D721Med (cell line): ENCODE measurements at places on chromosomes 6 and 20.

GRCh38 chr6:25052181-25052580 lies 116.4 kb upstream of the RIPOR2 start:
- DNase-seq, result no peak

GRCh38 chr6:154202339-154202738 lies 154.3 kb downstream of the IPCEF1 start:
- no peak for DNase-seq

- no peak for DNase-seq
Observed at GRCh38 chr6:23977706-23978105, 148.3 kb upstream of the NRSN1 start.

GRCh38 chr6:141033101-141033500 lies 1099.6 kb upstream of the GJE1 start:
- no peak for DNase-seq

DNA sequence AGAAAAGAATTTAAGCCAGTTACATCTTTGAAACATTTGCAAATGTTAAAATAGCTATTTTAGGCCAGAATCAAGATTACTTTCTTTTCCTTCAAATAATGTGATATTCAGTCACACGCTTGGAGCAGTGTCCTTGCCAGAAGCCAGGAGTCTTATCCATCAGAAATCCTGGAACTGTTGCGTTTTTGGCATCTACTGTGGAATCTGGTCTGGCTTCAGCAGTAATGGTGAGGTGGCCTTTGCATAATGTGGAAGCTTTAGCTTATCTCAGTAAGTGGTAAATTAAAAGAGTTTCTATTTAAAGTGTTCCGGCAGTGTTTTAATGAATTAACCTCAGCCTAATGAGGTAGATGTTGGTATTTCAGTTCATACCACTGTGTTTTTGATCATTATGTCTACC lies 97.6 kb downstream of the FIG4 start:
- no peak for DNase-seq

DNA sequence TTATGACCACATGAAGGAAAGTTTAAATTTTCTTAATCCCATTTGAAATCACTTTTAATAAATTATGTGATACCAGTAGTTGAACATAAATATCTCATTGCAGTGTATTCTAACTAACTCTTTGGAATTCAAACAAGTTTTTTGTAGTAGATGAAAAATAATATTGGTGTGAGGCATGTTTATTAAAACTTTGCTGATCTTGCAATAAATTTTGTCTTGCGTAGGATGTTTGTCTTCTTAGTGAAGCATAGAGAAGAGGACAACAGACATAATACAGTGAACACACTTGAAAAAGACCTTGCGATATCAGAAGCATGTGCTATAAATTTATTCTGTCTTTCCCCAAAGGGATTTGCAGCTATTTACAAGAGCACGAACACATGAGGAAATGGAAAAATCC lies 140.7 kb downstream of the HTR1B start:
- DNase-seq, result no peak

DNA sequence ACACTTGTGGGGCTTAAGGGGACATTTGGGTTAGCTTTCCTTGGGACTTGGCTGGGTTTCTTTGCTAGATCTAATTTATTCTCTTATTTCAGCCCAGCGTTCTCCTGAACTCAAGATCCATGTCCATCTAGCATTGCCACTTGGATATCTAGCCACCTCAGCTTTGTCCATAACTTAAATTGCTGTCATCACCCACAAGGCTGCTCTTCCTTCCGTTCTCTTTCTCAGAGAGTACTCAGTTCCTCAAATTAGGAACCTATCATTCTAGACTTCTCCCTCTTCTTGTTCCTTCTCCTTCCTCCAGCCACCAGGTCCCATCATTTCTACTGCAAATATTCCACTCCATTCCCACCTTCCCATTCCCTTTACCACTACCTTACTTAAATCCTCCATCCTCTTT lies 4.3 kb downstream of the SMIM26 start:
- no peak for DNase-seq

GRCh38 chr20:59063358-59064213 lies 21.0 kb upstream of the PRELID3B start:
- no peak for DNase-seq

- no peak for DNase-seq
Observed at GRCh38 chr6:81768150-81768942, 15.9 kb upstream of the TENT5A start.

DNA sequence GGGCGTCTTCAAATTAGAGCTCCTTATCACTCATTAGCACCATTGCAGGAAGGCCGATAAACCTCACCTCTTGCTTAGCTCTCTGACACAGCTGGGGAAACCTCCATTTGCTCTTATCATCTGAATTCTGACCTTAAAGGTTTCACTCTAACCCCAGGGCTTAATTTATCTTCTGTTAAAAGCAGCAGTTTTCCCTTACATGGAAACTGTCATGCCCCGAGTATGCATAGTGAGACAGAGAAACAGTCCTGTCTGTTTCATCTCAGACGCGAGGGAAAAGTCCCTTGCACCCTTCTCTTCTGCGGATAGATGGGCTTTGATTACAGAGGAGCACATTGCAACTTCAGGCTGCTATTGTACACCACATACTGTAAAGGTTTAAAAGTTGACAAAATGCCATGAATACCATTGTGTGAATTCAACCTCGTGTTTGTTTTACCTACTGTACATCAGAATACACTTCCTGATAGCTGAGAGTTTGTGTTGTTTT lies 191.5 kb upstream of the BMP2 start:
- no peak for DNase-seq

- DNase-seq, result no peak
Observed at GRCh38 chr6:150883521-150883920, 18.0 kb downstream of the MTHFD1L start.

- DNase-seq, result no peak
Observed at GRCh38 chr20:37152284-37152683, 26.8 kb upstream of the RPN2 start.

- DNase-seq, result no peak
Observed at GRCh38 chr6:50819466-50819903, 814 bp downstream of the TFAP2B start.

- no peak for DNase-seq
Observed at GRCh38 chr6:104170401-104170800, 689.3 kb downstream of the HACE1 start.

- DNase-seq, result no peak
Observed at GRCh38 chr20:44354979-44355497, 461 bp upstream of the HNF4A start.

DNA sequence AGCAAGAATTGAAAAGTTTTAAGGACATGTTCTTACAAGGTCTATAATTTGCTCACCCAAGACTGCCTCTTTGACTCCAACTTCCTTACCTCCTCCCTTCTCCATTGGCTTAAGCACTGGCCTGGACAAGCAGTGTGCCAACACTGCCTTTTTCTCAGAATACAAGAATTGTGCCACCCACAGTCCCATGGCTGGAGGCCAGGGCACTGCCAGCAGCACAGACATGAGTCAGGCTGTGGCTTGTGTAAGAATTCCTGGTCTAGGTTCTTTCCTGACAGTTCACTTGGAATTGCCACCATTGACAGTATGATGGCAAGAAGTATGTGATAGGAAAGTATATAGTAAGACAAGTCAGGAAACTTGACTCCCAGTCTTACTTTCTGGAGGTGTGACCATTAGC lies 202.7 kb upstream of the MARCKS start:
- DNase-seq, result no peak

- DNase-seq, result no peak
Observed at GRCh38 chr6:38350942-38351341, 288.8 kb downstream of the BTBD9 start.

GRCh38 chr20:40241596-40242343 lies 447.3 kb downstream of the MAFB start:
- DNase-seq, result no peak

DNA sequence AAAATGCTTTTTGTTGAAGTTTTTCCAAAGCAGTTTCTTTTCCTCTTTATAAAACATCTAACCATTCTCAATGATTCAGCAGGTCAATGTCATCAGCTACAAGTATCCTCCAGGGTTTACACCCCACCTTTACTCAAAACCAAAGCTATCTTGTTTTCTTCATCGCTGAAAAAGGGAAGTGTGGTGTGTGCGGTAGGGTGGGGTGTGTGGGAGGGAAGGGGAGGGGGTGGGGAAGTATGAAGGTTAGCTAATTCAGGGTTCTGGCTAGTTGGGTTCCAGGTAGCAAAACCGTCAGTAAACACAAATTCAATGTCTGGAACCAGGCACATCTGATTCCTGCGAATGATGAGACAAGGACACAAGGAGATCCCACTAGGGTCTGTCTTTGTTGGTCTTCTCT lies 189.6 kb downstream of the GJA10 start:
- no peak for DNase-seq

GRCh38 chr6:33714385-33715040 lies 3.0 kb upstream of the UQCC2 start:
- DNase-seq, result no peak

DNA sequence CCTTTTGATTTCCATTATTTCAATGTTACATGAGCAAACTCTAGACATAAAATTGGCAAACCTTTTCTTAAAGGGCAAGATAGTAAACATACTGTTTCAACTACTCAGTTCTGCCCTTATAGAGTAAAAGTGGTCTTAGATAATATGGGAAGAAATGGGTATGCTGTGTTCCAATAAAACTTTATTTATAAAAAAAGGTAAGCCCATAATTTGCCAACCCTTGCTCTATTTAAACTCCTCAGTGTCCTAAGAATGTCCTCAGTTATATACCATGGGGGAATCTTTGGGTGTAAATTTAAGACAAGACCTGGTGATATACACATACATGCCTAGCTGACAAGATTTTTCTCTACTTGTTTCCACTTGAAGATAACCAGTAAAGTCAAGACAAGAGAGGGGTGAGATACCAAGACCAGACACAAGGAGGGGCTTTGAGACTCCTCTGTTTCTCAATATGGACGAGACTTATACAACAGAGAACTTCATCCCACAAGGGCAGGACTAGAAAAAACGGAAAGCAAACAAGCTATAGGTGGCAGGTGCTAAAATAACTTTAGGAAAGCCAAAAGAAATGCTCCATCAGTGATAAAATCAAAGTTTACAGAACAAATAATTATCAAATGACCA lies 10.5 kb downstream of the SNX3 start:
- DNase-seq, result no peak

- DNase-seq, result no peak
Observed at GRCh38 chr20:61596687-61597330, 344.7 kb downstream of the CDH4 start.

DNA sequence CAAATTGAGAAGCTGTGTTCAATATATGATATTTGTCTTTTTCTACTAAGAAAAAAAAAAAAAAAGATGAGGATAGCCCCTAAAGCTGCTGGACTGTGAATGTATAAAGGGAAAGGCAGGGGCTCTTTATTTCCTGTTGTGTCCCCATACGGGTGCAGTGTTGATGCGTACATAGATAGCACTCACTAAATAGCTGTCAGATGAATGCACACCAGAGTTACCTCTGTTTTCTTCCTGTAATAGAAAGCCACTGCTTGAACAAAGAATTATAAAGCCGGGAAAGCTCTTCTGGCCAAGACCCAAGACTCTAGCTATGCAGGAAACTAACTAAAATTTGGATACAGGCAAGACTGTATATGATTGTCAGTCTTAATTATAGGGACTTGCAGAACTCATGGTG lies 260.0 kb downstream of the FARS2 start:
- DNase-seq, result no peak

DNA sequence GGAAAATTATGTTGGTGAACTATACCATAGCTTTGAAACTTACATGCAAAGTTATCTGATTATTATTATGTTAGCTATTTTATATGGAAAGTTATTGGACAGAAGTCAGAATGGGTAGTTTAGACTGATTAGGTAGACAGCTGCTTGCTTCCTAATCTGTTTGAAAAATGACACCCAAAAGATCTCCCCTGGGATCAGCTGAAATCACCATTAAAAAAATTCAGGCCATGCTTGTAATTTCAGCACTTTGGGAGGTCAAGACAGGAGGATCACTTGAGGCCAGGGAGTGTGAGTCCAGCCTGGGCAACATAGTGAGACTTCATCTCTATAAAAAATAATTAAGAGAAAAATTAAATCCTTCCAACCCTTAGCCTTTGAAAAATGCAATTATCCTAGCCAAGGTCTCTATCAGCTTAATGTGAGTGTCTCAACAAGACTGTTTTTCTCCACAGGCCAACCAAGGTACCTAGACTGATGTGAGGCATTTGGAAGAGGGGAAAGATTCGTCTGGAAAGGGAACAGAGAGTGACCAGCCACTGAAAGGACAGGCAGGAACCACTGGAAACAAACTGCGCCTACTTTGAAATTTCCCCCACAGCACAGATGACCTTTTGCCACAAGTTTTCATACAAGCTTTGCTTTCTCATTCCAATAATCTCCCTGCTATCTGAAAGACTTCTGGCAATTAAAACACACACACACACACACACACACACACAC lies 232.3 kb downstream of the GMPR start:
- DNase-seq, result no peak

DNA sequence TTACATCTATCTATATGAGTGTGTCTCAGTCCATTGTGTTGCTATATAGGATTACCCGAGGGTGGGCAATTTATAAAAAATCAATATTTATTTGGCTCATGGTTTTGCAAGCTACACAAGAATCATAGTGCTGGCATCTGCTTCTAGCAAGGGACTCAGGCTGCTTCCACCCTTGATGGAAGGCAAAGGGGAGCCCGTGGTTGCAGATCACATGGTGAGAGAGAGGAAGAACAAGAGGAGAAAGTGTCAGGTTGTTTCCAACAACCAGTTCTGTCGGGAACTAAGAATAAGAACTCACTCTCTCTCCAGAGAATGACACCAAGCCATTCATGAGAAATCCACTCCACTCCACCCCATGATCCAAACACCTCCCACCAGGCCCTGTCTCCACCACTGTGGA lies 48.2 kb upstream of the TENT5A start:
- no peak for DNase-seq

DNA sequence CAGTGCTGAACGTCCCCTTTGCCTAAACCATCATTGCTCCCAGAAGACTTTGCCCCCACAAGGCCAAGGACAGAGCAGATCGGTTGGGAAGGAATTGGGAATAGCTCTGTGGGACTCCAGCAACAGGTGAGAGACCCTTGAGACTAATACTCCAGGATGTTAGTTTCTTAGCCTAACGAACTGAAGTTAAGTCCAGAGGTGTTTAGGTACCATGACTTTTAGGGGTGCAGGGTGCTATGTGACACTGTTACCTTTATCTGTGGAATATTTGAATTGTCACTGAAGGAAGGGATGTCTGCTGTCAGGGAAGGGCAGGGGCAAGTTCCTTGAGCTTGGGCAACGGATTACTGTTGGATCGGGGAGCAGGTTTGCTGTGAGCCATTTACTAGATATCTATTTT lies 1.9 kb downstream of the BLCAP start:
- DNase-seq, result no peak

GRCh38 chr6:27771235-27771634 lies 141.0 kb downstream of the OR2B2 start:
- DNase-seq, result no peak

GRCh38 chr20:33328157-33329137 lies 45.4 kb downstream of the BPIFB1 start:
- no peak for DNase-seq

- no peak for DNase-seq
Observed at GRCh38 chr6:106149472-106150069, 63.4 kb downstream of the PRDM1 start.
